HFFc6 (cell line): ENCODE measurements at places on chromosomes 6 and 20. TPM values are rescaled to one million over a fixed set of nuclear protein-coding genes. Genes with fewer than 3 reads are reported as not detected.

DNA sequence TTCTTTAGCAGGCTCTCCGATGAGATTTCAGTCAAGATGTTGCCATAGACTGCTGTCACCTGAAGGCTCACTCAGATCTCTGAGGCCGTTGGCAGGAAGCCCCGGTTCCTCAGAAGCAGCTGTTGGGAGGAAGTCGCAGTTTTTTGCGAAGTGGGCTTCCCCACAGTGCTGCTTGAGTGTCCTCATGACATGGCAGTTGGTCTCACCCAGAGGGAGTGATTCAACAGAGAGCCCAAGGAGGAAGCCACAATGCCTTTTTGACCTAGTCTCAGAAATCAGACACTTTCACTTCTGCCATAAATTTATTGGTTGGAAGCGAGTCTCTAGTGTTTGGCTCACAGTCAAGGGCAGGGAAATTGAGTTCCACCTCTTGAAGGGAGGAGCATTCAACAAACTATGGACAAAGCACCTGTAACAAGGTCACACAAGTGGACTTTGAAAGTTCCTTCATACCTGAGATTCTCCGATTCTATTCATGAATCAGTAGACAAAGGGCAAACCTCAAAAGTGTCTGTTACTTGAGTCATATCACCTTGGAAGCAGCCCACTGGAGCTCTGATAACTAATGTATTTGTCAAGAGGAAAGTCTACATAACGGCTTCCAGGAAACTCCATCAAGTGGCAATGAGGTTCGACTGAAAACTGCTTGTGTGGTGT, 208.3 kb downstream of the TASP1 start:
- no peak for DNase-seq
- no peak overlapping the region for H3K27ac ChIP-seq
- H3K4me3 ChIP-seq = no peak overlapping the region
- no peaks in the 10 kb centered on the region for H3K27me3 ChIP-seq
- H3K4me1 ChIP-seq = peaks cover 5% of the 10 kb centered on the region; the same call in 1 of the 2 replicates

Gene TTLL9
- not detected in 3 replicates for total RNA-seq

- no peak overlapping the region for H3K4me3 ChIP-seq
- no peaks in the 10 kb centered on the region for H3K27me3 ChIP-seq
- H3K27ac ChIP-seq = no peak overlapping the region
- DNase-seq = no peak
- no peaks in the 10 kb centered on the region for H3K36me3 ChIP-seq
These were observed 560.0 kb downstream of the C6orf118 start for GRCh38 chr6:164749221-164750064.

Gene SCRT2
- not detected in 3 replicates for total RNA-seq

DNA sequence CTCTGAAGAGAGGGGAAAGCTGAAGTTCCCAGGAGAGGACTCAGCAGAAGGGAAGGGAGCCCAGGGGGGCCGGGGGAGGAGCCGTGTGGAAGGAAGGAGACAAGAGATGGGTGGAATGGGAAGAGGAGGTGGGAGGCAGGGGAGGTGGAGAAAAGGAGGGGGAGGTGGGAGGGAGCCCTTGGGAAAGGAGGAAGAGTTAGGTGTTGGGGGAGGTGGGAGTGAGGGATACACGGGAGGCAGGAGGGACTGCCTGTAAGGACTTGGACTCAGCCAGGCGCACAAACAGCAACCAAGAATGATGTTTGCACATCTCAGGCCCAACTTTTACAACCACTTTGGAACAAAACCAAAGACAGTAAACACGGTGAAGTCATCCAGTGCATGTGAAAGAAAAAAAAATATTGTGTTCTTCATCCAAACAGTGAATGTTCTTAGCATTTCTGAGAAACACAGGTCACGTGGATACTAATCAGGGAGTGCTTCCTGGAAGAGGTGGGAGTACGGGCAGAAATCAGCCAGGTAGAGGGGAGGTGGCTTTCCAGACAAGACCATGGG, 17.4 kb upstream of the LSM14B start:
- H3K4me3 ChIP-seq = no peak overlapping the region
- peaks cover 6% of the 10 kb centered on the region; the same call in 1 of the 2 replicates for H3K4me1 ChIP-seq
- H3K27me3 ChIP-seq = peaks cover 6% of the 10 kb centered on the region
- peaks cover 49% of the 10 kb centered on the region for H3K36me3 ChIP-seq

DNA sequence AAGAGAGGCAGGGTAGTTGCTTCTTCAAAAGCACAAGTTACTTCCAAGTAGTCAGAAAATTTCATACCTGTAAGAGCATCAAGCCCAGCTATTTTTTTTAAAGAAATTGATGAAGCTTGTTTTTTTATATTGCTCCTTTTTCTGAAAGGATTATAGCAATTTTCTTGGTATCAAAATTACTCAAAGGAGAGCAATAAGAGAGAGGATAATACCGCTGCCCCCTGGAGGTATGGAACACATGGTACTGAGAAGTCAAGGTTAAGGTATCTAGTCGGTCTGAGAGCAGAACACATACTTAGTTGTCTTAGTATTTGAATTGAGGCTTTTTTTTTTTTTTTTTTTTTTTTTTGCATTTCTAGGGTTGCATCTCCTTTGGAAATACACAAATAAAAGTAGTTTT, 59.4 kb downstream of the ADGRF5 start:
- H3K4me1 ChIP-seq = no peaks in the 10 kb centered on the region
- no peaks in the 10 kb centered on the region for H3K36me3 ChIP-seq
- H3K27me3 ChIP-seq = peaks cover 11% of the 10 kb centered on the region; the same call in 1 of the 2 replicates
- no peak overlapping the region for H3K4me3 ChIP-seq

DNA sequence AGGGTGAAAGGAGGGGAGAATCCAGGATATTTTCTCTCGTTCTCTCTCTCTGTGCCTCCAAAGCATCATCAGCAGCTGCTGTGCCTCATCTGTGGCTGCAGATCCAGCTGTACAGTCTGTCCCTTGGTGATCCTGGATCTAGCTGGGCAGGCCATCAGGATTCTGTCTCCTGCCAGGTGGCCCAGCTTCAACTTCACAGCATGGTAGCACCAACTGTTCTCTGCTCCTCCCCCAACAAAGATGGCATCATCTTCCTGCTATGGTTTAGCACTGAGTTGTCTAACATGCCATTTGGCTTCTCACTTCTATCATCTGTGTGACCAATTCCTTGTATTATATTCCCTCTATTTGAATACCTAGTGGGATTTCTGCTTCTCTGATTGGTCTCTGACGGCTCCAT, 28.6 kb upstream of the ARFGEF2 start:
- no peak overlapping the region for H3K27ac ChIP-seq
- DNase-seq = no peak
- H3K4me3 ChIP-seq = no peak overlapping the region

GRCh38 chr6:112522587-112522986, 175.5 kb downstream of the RFPL4B start:
- DNase-seq = no peak
- H3K4me3 ChIP-seq = no peak overlapping the region
- H3K27me3 ChIP-seq = peaks cover 2% of the 10 kb centered on the region
- H3K27ac ChIP-seq = no peak overlapping the region
- H3K36me3 ChIP-seq = no peaks in the 10 kb centered on the region

DNA sequence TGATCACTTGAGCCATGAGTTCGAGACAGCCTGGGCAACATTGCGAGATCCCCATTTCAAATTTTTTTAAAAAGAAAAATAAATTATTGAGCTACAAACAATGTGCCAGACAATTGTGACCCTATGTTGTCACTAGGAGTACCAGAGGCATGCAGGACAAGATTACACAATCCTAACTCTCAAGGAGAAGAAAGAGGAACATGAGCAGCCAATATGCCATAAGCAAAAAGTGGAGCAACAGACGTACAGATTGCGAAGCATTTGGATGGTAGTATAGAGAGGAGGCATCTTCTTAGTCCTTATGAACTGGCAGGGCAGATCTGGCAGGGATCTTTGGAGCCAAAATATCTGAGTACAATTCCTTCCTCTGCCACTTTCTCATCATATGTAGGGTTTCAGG, 156.4 kb downstream of the OR2B2 start:
- no peak for DNase-seq
- H3K27me3 ChIP-seq = peaks cover 11% of the 10 kb centered on the region
- H3K4me1 ChIP-seq = peaks cover 20% of the 10 kb centered on the region
- H3K36me3 ChIP-seq = no peaks in the 10 kb centered on the region
- no peak overlapping the region for H3K27ac ChIP-seq
